ENCODE measurements at places on chromosomes 7 and 10. TPM values are rescaled to one million over a fixed set of nuclear protein-coding genes. Genes with fewer than 3 reads are reported as not detected.

DNA sequence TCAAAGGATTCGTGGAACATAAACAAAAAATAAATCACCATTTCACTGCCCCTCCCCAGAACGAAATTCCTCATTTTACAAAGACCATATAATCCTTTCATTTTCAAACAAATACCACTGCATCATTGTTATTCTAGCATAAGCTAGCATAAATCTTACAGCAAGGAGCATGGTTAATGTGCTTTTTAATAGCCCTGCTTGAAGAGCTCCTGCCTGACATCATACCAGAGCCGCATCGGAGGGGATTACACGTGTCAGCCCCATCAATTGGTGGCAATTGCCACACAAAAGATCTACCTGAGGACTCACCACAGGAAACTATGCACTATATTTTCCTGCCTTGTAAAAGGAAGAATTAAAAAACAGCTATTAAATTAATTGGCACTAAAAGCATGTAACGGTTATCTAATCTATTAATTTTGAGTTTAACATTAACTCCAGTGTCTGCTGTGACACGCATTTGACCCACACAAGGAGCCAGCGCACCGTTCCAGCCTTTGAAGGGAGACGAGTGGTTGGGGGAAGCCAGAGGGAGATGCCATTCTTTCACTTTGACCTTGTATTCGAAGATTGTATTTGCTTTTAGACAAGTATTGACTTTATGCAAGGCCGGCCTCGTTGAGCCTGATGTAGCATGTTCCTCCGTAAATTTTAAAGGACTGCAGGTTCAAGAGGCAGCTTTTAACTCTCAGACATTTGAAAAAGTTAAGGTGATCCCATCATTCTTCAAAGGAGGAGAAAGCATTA lies 261.1 kb upstream of the RNF32 start:
- no peak for DNase-seq

Gene BAG3
- total RNA-seq = 7.1 TPM

DNA sequence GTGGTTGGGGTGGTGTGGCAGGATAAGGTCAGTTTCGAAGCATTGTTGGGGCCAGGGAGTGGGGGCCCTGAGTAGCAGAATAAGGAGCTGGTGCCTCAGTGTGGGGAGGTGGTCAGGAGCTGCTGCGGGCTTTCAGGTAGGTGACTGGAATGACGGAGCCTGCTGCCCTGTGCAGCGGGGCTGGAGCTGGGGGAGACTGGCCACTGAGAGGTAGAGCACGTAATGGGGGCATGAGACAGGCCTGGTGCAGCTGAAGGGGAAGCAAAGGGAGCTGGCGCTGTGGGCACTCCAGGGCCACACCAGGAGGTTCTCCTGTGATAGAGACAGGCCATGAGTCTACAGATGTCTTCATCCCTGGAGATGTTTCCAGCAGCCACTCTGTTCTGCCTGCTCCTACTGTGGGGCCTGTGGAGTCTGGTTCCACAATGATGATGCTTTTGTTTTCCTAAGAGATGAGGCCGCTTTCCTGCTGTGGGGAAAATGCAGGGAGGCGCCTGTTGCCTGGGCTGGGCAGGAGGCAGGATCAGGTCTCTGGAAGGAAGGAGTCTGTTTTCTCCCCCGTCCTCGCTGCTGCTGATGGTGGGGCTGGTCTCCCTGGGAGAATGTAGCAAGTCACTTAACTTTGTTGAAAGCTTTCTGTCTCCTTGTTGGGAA lies 31.1 kb downstream of the NUB1 start:
- no peak for DNase-seq

DNA sequence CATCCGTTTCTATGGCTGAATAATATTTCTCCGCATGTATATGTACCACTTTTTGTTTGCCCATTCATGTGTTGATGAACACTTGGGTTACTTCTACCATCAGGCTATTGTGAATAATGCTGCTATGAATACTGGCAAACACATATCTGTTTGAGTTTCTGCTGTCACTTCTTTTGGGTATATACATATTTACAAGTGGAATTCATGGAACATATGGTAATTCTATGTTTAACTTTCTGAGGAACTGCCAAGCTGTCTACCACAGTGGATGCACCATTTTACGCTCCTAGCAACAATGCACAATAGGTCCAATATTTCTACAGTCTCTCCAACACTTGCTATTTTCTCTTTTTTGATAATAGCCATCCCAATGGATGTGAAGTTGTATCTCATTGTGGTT lies 5.5 kb upstream of the ZNF488 start:
- no peak for DNase-seq

Gene PKD2L1
- not detected for total RNA-seq
